T-helper 2 cell (primary cell): ENCODE measurements at places on chromosomes 1 and 21.
A peak's percentile ranks its signal among the peaks of the same experiment; 100 is the strongest.

DNA sequence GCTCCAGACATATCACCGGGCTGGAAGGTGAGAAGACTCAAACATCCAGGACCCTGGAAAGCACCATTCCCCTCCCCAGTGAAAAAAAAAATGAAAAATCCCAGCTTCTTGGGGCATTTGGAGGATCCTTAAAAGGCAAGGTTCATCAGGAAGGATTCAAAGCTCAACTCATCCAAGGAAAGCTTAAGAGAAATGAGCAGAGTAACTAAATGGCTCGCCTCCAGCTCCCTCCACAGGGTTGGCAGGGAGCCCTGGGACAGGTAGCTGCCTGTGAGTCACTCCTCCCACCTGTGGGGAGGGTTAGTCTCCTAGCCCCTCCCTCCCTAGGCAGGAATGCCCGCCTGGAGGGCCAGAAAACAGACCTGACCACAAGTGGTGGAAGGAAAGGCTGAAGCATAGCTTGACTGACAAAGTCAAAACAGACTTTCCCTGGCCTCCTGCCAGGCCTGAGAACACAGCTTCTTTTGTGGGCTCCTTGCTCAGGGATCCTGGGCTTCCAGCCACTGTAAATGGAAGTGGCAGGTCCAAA lies 712 bp upstream of the LAMB3 start:
- no peak for DNase-seq

DNA sequence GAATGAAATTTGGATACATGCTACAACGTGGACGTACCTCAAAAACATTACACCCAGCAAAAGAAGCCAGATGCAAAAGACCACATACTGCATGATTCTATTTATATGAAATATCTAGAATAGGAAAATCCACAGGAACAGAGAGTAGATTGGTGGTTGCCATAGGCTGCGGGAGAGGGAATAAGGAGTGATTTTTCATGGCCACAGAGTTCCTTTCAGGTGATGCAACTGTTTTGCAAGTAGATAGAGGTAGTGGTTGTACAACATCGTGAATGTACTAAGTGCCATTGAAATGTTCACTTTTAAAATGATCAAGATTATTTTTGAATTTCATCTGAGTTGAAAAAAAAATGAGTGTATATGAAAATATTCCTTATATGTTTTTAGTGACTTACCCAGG lies 115.3 kb upstream of the RUNX1 start:
- no peak for DNase-seq

DNA sequence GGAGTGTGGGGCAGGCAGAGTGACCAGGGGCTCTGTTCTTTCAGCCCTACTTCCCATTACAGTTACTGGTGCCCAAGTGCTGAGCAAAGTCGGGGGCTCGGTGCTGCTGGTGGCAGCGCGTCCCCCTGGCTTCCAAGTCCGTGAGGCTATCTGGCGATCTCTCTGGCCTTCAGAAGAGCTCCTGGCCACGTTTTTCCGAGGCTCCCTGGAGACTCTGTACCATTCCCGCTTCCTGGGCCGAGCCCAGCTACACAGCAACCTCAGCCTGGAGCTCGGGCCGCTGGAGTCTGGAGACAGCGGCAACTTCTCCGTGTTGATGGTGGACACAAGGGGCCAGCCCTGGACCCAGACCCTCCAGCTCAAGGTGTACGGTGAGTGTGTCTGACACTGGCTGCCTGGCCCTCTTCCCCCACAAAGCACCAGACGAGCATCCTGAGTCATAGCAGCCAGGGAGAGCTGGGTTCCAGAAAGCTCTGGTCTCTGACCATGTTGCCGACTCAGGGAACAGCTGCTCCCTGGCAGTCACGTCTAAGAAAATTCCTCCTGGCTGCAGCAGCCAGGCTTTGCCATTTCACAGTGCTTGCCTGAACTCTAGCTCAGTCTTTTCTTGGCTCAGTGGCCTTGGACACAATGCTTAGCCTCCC lies 3.3 kb downstream of the SLAMF8 start:
- DNase-seq, result no peak

DNA sequence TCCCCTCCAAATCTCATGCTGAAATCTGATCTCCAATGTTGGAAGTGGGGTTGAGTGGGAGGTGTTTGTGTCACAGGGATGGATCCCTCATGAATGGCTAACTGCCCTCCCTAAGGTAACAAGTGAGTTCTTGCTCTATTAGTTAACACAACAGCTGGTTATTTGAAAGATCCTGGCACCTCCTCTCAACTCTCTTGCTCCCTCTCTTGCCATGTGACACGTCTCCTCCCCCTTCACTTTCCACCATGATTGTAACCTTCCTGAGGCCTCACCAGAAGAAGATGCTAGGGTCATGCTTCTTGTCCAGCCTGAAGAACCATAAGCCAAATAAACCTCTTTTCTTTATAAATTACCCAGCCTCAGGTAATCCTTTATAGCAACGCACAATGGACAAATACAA lies 28.5 kb downstream of the DENND2C start:
- DNase-seq, result no peak

DNA sequence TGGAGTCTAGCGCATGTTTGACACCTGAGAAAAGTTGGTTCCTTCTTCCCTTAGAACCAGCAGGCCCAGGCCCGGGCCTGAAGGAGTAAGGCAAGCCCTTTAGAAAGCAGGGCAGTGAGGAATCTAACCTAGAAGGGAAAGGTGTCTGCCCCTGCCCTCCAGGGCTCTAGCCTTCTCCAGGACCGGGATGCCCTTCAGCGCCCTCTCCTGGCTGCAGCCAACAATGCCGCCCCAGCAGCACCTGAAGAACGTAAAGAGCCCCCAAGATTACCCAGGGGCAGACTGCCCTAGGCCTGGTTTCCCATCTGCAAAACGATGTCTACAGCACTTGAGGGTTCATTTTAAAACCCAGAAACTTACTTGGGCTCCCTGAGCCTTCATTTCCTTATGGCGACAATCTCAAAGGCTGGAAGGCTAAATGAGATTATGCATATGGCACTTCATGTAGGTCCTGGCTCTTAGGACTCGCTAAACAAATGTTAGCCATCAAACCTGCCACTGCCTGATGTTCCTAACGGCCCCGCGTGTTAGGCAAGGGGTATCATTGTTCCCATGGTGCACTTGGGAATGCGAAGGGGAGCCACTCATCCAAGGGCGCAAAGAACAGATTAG lies 106.7 kb upstream of the KLHDC7A start:
- no peak for DNase-seq

DNA sequence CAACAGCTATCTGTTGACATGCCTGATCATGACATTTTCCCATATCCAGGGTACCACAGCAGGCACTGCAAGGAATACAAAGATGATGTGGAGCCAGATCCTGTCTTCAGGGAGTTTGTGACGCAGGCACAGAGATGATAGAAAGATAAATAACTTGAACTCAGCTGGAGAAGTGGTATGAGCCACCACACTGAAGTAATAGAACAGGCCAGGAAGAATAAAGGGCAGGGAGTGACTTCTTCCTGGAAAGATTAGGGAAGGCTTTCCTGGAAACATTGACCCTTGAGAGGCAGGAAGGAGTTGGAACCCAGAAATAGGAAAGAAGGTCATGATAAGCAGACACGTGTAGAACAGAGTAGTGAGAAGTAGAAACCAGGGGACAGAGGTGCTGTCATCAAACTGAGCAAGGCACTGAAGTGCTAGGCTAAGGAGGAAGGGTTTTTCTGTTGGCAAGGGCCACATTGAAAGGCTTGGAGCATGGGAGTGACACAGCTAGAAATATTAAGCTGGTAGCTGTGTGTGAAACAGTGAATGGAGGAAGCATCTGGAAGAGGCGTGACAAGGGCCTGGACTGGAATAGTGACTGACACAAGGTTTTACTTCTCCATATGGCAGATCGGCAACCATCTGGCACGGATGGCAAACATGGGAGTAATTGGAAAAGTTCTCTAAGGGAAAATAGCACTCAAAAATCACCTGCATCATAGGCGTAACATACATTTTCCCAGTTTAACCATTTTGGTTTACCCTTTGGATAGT lies 68.4 kb downstream of the AK5 start:
- DNase-seq, result no peak

GRCh38 chr1:7581754-7582459 lies 189.2 kb upstream of the VAMP3 start:
- no peak for DNase-seq

DNA sequence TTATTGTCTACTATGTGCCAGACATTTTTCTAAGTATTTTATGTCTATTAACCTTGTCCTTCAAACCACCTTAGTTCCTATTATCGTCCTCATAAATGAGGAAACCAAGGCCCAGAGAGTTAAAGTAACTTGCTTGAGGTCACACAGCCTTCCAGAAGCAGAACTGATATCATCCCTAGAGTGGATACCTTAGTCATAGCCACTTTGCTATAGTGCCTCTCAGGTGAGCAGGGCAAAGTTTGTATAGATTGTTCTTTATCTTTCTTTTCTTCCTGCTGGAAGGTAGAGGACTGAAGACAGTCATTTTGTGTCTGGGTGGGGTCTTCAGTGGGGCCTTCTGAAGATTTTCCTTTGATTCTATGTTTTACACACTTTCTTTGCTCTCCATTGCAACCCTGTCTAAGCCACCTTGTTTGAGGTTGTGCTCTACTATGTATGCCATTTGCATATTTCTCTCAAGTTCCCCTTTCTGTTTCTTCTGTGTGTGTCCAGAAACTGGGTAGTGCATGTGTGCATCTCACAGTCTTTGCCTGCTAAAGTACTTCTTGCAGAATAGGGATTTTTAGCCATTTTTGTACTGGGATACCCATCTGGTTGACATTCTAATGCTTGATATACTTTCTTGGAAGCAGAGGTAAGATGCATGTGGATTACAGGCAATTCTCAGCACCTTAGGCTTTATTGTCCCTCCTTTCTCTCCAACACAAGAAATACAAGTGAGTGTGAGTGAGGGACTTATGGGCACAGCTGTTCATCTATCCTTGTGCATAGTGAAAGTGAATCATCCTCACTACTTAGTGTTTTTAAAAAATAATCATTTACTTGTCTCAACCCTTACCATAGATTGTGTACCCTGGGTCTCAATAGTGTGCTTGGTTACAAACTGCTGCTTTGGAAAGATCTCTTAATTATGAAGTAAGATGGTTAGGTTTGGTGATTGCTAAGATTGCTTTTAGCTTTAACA lies 207.6 kb upstream of the HMCN1 start:
- no peak for DNase-seq

- peak; percentile 27 for DNase-seq
Observed at GRCh38 chr1:87329051-87329525, 408 bp downstream of the LMO4 start.

GRCh38 chr1:39652105-39652504 lies 12.7 kb upstream of the HEYL start:
- no peak for DNase-seq

DNA sequence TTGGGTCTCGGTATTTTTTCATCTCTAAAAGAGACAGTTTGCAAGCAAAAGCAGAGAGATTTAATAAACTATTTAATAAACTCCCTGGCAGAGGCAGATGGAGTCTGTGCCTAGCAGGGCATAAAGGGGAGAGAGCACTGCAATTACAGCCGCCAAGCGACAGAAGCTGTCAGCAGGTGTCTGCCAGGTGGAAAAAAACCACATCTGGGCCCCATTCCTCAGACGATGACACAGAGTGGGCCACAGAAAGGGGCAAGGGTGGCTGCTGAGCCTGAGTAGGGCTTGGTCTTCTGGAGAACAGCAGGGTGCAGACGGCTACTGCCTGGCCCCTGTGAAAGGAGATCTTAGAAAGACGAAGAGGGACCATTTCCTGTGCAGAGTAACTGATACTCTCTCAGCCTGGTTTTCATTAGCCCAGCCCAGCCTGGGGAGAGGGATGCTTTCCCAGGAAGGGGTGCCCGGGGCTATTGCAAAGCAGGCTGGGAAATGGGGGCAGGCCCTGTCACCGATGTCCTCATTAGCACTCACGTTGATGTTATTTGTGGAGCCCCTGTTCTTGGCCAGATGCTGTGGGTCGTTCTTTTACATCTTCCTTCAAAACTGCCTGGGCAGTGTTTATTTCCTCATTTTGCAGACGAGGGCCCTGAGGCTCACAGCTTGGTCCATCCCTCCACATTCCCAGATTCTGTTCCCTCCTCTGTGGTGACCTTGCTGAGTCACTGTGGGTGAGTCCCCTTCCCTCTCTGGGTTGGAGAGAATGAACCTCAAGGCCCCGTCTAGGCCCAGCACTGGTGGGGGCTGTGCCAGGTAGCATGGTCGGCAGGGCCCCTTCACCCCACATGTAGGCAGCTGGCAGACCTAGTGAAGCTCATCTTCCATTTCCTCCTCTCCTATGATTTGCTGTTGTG lies 472.7 kb downstream of the PTPRU start:
- DNase-seq, result no peak

GRCh38 chr1:37553927-37554808 lies at the start of gene SNIP1:
Gene SNIP1, minus strand, starts transcription at chr1:37554293. Its CDS starts 64 bp downstream, at chr1:37554229.
- DNase-seq, result peak; percentile 87

GRCh38 chr21:45990741-45991605 lies 9.4 kb downstream of the COL6A1 start:
- no peak for DNase-seq

GRCh38 chr1:158311066-158311465 lies 20.3 kb downstream of the CD1B start:
- DNase-seq, result no peak

- DNase-seq, result no peak
Observed at GRCh38 chr21:29072873-29073221, 601 bp downstream of the CCT8 start.

DNA sequence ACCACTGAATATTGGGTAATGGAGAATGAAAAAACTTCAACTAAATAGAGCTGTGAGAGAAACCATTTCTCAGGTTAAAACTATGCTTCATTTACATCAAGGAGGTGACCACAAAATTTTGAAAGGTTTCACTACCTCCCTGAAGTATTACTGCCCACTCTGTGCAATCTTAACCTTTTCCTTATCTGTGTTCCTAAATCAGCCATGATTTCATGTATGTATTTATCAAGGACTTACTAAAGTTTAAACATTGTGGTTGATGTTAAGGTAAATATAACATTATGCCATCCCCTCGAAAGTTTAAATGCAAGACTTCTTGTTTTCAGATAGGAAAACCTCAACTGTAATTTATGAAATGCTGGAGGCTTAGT lies 84.4 kb downstream of the CLEC20A start:
- no peak for DNase-seq

DNA sequence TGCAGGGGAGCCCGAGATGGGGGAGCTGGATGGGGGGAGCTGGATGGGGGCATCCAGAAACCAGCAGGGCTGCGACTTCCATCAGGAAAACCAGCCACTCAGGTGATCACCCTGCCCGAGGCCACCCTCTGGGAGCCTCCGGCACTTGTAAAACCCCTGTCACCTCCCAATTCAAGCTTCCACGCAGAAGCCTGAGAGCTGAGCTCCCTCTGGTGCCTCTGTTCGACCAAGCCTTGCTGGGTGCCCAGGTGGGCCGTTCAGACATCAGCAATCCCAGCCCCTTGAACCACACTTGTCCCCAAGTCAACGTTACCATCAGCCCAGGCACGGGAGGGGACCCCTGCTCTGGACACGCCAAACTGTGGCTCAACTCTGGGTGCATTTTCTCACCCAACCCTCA lies 59.6 kb downstream of the MEGF6 start:
- DNase-seq, result no peak

DNA sequence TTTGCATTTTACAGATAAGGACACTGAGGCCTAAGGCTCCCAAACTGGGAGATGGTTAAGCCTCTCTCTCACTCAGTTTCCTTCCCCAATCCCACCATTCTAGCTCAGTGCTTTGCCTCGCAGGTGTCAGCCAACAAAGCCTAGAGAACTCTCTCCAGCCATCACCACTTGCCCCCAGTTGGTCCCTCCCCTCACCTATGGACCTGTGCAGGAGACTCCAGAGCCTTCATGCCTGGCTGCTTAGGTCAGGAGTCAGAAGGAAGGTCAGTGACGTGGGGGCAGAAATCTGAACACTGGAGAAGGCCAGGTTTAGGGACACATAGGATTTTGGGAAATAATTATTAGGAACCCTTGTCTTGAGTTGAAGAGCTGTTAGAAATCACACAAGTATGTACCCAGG lies 295.3 kb downstream of the PTPRU start:
- no peak for DNase-seq

- DNase-seq, result peak; percentile 21
Observed at GRCh38 chr1:35637401-35637809, 3.9 kb downstream of the PSMB2 start.
